Effector CD4-positive, alpha-beta T cell (primary cell): ENCODE measurements at places on chromosomes 11 and 22.

- no peak for DNase-seq
Observed at GRCh38 chr11:32586576-32587190, 3.1 kb downstream of the EIF3M start.

GRCh38 chr11:42013656-42014201, 554.3 kb upstream of the LRRC4C start:
- DNase-seq, result no peak

DNA sequence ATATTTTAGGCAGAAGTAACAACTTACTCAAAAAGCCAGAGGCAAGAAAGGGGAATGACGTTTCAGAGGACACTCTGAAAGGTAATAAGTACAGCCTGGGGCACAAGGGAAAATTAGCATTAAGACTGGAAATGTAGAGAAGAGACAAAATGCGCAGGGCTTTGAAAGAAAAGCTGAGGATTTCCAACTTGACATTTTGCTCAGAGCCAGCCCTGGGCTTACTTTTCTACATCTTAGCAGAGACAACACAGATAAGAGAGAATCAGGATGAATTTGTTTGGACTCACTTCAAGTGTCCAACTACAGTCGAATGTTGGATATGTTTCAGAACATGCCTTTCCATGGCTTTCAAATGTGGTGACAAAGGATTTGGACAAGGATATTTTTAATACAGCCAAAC, 808.9 kb upstream of the LUZP2 start:
- DNase-seq, result no peak

- DNase-seq, result no peak
Observed at GRCh38 chr22:22785316-22786065, 102.1 kb upstream of the IGLL5 start.

DNA sequence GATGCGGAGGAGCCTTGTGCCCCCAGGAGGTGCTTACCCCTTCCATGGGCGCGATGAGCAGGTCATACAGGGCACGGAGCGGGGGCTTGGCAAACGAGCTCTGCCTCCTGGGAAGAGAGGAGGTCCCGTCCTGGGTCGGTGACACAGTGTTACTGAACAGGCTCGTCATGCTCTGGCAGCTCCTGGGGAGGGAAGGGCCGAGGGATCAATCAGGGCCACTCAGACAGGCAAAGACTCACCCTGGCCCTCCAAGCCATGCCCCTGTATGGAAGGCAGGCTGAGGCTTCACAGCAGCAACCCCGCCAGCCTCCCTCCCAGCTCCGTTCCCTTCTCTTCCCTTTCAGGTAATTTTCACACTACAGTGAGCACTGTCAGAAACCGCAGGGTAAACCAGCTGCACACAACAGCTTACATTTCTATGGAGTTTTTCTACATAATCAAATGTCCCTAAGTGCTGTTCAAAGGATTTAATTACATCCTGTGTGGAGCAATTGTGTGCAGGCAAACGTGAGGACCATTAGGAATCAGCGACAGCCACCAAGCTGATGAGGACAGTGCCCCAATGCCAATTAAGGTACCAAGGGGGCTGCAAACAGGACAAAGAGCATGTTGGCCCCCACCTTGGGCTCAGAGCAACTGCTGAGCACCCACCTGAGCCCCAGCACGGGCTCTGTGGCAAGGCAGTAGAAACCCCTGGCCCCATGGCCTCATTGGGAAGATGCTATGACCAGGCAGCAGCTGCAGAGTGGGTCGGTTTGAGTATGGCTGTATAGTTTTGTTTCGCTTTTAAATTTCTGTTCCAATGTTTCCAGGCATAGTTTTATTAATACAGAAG, 95.4 kb upstream of the PITPNB start:
- no peak for DNase-seq

- DNase-seq, result no peak
Observed at GRCh38 chr22:36052505-36052941, 23.9 kb upstream of the RBFOX2 start.

GRCh38 chr11:82775736-82776346, 42.2 kb upstream of the FAM181B start:
- DNase-seq, result no peak

DNA sequence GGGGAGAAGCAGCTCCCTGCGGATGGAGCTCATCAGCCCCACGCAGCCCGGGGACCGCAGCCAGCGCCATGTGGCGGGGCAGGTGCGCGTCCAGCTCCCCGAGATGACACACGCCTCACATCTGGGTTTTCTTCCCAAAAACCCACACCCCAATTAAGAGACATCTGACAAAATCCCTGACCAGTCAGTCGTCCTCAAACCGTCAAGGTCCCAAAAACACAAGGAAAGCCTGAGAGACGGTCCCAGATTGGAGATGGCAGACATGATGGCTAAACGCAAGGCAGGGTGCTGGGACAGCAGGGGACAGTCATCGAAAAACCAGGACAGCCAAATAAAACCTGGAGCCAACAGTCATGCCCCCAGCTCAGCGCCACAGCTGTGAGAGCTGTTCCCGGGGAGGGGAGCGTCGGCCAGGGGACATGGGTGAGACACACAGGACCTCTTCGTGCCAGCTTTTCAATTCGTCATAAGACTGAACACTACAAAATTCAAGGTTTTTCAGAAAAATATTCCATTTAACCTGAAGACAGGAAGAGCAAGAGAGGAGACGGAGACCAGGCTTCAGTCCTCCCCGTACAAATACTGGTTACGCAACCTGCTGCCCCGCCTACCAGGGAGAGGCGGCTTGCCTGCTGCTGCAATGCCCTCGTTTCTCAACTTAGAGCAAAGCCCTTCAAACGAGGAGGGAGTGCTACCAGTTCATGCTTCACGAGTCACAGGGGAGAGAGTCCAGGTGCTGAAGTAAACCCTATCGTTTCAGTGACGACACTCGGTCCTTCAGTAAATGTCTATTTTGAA, 10.5 kb downstream of the TOLLIP start:
- DNase-seq, result no peak

DNA sequence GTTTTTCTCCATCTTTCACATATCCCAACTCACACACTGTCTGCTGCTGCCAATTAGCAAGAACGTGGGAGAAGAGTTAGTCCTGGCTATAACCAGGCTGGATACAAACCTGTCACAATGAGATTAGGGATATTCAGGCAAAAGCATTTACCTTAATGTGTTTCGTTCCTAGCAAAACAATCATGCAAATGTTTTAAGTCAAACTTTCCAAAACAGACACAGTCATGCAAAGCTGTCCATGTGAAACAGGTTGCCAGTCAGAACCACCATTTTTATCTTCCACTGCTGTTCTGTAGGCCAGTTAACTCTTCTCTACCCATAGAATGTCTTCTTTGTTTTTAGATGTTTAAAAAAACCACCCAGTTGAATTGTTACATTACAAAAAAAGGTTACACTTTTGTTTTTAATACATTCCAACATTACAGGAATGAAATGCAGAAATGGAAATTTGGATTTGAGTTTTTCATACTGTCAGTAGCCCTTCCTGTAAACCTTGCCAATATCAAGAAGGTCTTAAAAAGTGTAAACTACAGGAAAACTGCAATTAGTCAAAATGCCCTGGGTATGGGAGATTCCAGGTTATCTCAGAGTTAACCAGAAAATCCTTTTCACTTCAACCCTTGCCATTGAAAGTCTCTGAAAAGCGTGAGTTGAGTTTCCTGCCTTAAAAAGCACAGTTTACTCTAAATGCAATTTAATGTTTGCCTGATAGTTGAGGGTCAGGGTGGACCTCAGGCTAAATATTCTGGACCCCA, 34.2 kb upstream of the LDLRAD3 start:
- no peak for DNase-seq

DNA sequence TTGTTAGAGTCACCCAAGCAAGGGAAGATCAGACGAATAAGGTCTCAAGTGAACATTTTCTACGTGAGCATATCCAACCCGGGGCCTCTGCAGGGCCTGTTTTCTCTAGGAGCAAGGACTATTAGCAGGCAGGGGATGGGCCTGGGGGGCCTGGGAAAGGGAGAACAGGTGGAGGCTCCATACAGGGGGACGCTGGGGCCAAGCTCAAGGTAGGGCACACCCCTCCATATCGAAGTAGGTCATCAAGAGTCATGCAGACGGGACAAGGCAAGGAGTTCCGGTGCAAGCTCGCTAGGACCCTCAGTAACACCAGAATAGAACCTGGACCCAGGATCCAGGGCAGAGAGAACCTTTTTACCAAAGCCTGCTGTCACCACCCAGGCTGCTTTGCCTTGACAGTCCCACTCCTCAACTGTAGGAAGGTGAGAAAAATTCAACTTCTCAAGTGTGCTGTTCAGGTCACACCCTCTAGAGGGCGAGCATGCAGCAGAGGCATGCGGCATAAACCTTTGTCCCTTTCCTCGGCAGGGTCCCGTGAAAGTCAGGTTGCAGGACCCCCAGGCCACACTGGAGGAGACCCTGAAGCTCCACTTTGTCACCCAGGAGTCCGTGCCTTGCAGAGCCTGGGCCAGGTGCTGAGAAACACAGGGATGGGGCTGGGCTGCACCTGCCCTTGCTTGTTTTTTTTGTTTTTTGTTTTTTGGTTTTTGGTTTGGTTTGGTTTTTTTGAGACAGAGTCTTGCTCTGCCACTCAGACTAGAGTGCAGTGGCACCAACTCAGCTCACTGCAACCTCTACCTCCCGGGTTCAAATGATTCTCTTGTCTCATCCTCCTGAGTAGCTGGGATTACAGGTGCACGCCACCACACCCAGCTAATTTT, 8.6 kb upstream of the APOBEC3B start:
- peak; percentile 48 for DNase-seq

- no peak for DNase-seq
Observed at GRCh38 chr22:41504816-41505215, 35.9 kb downstream of the ACO2 start.

DNA sequence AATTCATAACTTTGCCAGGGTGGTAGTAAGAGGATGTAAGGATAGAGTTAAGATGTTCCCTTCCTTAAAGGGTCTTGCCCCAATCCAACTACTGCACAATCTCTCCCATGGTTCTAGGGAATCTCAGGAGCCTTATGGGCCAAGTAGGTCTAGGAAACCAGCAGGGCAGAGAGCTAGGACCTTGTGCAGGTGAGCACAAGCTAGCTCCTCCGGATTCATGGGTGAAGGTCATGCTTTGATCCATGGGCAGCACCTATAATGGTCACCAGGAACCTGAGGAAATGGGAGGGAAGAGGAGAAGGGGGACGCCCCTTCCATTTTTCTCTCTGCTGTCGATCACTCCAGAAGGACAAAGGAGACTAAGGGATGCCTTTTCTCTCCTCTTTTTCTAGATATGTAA, 16.8 kb downstream of the KCNJ11 start:
- no peak for DNase-seq

- no peak for DNase-seq
Observed at GRCh38 chr11:117914398-117914761, 14.8 kb downstream of the TMPRSS13 start.

DNA sequence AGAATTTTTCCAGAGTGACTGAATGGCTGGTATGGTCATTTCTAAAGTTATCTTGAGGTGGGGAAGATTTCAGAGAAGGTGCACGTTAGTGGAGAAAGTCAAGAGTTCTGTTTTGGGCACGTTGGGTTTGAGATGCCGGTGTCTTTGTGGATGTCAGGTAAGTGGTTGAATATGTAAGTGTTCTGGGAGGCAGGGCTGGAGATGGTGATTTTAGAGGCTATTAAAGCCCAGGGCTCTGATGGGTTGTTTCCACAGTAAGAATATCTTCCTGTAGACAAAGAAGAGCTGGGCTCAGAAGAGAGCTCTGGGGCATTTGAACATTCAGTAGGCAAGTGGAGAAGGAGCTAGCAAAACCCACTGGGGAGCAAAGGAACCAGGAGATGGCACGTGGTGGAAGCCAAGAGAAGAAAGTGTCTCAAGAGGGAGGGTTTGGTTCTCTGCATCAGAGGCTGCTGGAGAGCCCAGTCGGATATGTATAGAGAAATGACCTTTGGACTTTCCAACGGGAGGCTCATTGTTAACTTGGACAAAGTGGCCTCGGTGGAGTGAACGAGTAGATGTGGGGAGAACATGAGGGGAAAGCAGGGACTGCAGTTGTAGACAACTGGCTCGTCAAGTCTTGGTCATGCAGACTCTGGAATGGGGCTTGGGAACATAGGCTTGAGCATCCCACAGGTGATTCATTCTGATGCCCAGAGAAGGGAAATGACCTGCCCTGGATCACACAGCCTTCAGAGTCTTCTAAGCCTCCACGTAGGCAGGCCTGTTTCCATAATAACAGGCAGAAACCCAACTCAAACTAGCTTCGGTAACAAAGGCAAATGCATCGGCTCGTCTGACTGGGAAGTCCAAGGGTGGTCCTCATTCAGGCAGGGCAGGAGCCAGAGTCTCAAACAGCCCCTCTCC, 98.4 kb upstream of the PARVA start:
- DNase-seq, result no peak

- no peak for DNase-seq
Observed at GRCh38 chr22:48654492-48654891, 1173.2 kb downstream of the BRD1 start.

DNA sequence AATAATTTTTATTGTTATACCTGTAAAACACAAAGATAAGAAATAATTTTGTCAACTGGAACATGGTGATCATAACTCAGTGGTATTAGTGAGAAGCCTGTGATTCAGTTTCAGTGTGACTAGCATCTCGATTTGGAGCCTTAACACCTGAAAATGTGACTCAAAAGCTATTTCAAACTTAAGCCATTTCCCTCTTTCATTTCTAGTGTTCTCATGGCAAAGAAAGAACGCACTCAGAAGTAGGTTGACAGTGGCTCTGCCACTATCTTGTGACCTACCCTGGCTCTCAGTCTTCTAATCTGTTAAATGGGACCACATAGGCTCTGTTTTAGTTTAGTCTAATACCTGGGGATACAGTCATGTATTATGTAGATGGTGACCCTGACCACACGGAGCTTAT, 62.7 kb downstream of the ISX start:
- no peak for DNase-seq
